Cortex of kidney (tissue), 1 donor: ENCODE measurements at places on chromosomes 6 and 20.

GRCh38 chr6:64023693-64024092, 388.1 kb downstream of the PHF3 start:
- DNase-seq, result no peak

- DNase-seq, result no peak
These were observed 202.0 kb downstream of the ZFAND3 start for GRCh38 chr6:38021571-38021970.

GRCh38 chr6:7761051-7761450, 35.2 kb downstream of the BMP6 start:
- no peak for DNase-seq

DNA sequence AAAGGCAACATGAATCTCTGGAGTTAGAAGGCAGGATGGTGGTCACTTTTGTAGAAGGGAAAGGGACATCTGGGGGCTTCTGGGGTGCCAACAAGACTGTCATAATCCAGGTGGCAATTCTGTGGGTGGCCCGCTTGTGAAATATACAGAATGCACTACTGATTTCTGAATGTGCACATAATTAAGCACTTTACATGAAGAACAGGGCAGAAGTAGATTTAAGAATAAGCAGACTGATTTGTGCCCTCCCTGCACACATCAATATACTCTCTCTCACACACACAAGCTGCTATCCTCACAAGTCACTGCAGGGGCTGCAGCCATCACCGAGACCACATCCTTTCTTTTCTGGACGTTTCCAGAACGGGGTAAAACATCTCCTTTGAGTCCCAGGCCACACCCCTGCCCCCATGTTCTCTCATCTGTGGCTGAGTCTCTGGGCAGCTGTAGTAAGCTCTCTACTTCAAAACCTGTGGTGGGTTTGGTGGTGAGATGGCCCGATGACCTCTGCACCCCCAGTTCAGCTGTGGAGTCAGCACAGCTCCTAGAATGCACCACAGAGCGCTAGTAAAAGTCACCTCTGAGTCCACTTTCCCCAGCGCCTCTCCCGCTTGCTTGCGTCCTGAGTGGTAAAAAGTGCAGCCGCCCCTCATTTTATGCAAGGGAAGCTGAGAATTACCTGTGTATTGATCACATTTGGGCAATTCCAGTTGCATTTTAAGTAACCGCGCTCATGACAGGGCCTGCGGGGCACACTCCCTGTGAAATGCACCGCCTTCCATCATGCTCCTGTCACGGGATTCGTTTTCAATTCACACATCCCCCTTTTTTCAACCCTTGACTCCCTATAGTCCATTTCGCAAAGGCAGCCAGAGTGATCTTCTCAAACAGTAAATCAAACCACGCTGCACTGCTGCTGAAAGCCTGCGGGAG, 115.5 kb downstream of the NFATC2 start:
- no peak for DNase-seq

GRCh38 chr6:36491378-36491965, 48.7 kb downstream of the KCTD20 start:
- DNase-seq, result no peak

- DNase-seq, result no peak
These were observed 47.5 kb upstream of the KCNK16 start for GRCh38 chr6:39369987-39370386.

- no peak for DNase-seq
These were observed 103.6 kb upstream of the CNKSR3 start for GRCh38 chr6:154614101-154614500.

DNA sequence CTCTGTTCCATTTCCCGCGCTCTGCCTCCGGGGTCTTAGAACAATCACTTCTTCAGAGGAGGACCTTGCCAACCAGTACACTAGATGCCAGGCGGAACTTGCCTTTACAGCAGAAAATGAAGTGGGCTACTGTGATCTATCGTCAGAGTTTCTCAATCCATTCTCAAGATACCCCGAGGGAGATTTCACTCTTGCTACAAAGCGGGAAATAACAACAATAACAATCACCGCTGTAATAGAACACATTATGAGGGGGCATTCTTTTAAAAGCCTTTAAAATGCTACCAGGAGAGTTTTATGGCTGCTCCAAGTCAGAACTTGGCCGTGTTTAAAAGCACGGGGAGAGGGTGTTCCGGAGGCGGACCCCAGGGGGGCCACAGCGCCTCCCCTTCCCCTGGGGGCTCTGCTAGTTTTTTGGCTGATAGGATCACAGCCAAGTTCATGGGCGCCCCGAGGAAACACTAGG, 617.0 kb upstream of the AGPAT4 start:
- no peak for DNase-seq

GRCh38 chr6:113425977-113426660, 431.0 kb upstream of the MARCKS start:
- DNase-seq, result no peak

- no peak for DNase-seq
These were observed 2.8 kb downstream of the HECA start for GRCh38 chr6:139137706-139138105.
